ENCODE measurements at places on chromosomes 6 and 20. TPM values are rescaled to one million over a fixed set of nuclear protein-coding genes. Genes with fewer than 3 reads are reported as not detected.

GRCh38 chr20:23091721-23092383 lies 5.7 kb upstream of the CD93 start:
- peaks cover under 1% of the 10 kb centered on the region for H3K4me1 ChIP-seq
- no peaks in the 10 kb centered on the region for H3K36me3 ChIP-seq
- DNase-seq: no peak
- H3K27ac ChIP-seq: no peak overlapping the region
- H3K4me3 ChIP-seq: no peak overlapping the region

DNA sequence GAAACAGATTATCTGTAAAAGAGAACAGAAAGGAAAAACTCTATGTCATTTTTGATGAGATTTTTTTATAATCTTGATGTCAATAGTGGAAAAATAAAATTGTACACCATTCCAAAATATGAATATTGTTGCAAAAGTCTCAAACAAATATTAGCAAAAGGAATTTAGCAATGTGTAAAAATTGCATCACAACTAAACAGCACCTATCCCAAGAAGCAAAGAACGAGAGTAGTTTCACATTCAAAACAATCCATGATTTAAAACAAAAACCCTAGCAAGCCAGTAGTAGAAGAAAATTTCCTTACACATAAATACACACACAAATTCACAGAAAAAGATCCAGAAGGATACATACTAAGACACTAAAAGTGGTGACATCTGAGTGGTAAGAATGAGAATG lies 38.4 kb downstream of the LCA5 start:
- H3K27ac ChIP-seq: no peak overlapping the region
- H3K36me3 ChIP-seq: no peaks in the 10 kb centered on the region
- H3K27me3 ChIP-seq: no peaks in the 10 kb centered on the region
- H3K4me1 ChIP-seq: no peaks in the 10 kb centered on the region
- no peak overlapping the region for H3K4me3 ChIP-seq
- no peak for DNase-seq

DNA sequence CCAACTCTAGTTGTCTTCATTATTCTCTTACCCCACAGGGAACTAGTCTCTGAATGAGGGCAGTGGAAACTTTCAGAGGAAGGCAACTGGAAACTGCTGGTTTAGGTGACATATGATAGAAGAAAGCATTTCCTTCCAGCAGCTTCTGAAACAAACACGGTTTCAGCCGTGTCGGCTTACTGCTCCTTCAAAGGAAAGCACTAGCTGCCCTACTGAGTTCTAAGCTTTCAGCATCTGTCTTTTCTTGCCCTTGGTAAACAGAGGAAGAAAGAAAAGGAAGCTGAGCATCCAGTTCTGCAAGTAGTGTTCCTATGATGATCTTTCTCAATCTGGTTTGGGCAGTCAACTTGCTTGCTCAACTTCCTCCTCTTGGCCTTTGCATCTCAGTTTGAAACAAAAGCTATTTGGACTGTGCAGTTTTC lies 117.5 kb upstream of the CEP85L start:
- H3K4me3 ChIP-seq: no peak overlapping the region
- no peaks in the 10 kb centered on the region for H3K36me3 ChIP-seq
- H3K27me3 ChIP-seq: no peaks in the 10 kb centered on the region
- peak; percentile 49 for DNase-seq

DNA sequence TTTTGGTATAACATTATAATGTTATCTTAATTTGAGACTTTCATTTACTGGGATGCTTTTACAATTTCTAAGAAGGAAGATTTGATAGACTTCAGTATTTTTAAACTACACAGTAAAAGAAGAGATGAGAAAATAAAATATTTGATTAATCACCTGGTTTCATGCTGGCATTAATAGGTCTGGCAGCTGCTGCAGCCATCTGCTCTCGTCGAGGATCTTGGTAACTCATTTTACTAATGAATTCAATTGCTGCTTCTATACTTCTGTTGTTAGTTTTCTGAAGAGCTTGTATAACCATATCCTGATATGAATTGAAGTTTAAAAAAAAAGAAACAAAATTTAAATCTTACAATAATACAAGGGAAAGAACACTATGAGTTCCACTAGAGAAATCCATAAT lies 23.0 kb downstream of the LATS1 start:
- no peak overlapping the region for H3K4me3 ChIP-seq
- H3K27ac ChIP-seq: no peak overlapping the region
- H3K27me3 ChIP-seq: no peaks in the 10 kb centered on the region

- no peak overlapping the region for H3K27ac ChIP-seq
- no peak overlapping the region for H3K4me3 ChIP-seq
- no peak for DNase-seq
- no peaks in the 10 kb centered on the region for H3K4me1 ChIP-seq
Observed at GRCh38 chr6:147691446-147691845, 183.0 kb downstream of the SAMD5 start.

GRCh38 chr6:90544081-90544480 lies 42.8 kb downstream of the MAP3K7 start:
- no peaks in the 10 kb centered on the region for H3K27me3 ChIP-seq
- no peaks in the 10 kb centered on the region for H3K4me1 ChIP-seq
- H3K27ac ChIP-seq: no peak overlapping the region
- peaks cover 38% of the 10 kb centered on the region for H3K36me3 ChIP-seq
- H3K4me3 ChIP-seq: no peak overlapping the region
- DNase-seq: no peak

The GSTA2 gene
- total RNA-seq: not detected

The CALHM5 gene
- not detected for total RNA-seq

The AVP gene
- not detected for total RNA-seq
